ENCODE measurements at places on chromosomes 13 and 19.

DNA sequence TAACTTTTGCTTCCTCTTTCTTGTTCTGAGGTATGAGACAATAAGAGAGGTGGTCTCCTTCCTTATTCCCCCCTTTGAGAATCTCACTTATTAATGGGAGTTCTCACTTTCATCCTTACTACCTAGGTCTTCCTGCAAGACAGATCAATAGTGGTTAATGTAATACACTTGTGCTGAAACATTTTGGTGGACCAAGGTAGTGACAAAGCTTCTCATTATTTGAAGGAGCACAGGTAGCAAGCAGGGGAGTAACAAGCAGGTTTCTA, 17.9 kb downstream of the ZNF700 start:
- DNase-seq = no peak

GRCh38 chr19:5191091-5191490, 149.5 kb downstream of the PTPRS start:
- no peak for DNase-seq

DNA sequence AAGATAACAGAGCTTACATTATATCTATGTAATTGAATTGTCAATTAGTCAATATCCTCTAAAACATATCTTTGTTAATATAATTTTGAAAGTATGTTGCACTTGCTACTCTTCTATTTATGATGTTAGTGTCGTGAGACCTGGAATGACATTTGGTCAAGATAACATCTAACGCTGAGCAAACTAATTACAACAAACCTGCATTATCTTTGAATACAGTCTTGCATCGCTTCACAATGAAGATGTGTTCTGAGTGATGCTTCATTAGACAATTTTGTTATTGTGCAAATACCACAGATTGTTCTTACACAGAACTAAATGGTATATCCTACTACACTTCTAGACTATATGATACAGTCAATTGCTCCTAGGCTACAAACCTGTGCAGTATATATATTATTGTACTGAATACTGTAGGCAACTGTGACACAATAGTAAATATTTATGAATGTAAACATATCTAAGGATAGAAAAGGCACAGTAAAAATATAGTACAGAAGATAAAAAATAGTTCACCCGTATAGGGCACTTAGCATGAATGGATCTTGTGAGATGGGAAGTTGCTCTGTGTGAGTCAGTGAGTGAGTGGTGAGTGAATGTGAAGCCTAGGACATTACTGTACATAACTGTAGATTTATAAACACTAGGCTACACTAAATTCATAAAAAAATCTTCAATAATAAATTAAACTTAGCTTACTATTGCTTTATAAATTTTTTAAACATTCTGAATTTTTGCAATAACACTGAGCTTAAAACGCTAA, 1773.8 kb downstream of the PCDH9 start:
- no peak for DNase-seq

DNA sequence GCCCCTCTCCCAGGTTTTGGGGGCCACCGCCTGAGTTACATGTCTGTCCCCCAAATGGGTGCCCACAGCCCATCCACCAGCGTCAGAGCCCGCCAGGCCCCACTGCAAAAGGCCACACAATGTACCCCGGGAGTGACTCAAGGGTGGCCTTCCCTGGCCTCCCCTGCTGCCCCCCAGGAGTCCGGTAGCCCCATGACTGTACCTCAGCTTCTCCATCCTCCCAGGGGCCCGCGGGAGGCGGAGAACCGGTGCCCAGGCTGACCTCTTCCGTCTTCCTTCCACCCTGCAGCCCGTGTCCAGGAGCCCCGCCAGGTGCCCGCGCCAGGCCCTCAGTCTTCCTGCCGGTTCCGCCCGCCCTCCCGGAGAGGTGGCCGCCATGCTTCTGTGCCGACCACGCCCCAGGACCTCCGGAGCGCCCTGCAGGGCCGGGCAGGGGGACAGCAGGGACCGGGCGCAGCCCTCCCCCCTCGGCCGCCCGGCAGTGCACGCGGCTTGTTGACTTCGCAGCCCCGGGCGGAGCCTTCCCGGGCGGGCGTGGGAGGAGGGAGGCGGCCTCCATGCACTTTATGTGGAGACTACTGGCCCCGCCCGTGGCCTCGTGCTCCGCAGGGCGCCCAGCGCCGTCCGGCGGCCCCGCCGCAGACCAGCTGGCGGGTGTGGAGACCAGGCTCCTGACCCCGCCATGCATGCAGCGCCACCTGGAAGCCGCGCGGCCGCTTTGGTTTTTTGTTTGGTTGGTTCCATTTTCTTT, 10.3 kb downstream of the CBARP start:
- DNase-seq = no peak

GRCh38 chr13:30861163-30861562, 44.9 kb upstream of the MEDAG start:
- no peak for DNase-seq

DNA sequence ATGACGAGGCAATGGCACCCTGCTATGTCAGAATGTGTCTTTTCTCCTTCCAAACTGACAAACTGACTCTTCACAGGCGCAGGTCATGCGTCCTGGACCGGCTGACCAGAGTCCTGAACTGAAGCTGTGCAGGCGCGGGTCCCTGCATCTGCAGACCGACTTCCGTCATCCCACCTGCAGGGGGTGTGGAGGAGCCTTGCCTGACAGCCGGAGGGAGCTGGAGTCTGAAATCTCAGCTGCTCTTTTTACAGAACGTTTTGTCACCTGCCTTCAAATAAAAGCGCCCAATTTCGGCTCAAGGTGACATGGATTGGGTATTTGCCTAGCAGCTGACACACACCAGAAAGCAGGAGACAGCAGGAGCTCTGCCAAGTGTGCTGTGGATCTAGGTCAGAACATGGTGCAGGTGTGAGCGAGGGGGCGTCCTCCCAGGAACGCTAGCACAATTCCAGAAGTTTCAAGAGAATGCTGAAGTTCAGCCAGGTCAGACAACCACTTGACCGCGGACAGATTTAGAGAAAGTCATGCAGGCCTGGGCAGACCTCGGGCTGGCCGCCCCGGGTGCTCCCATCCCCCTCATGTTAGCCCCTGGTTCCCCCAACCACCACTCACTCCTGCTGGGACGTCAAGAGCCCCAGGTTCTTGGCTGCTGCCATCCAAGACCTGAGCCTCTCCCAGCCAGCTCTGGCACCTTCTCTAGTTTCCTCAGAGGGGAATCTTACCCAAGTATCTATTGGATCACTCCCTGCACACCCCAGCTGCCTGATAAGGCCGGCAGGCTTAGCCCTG, 32.8 kb downstream of the ELL start:
- no peak for DNase-seq

GRCh38 chr13:30339738-30340330, 32.5 kb upstream of the KATNAL1 start:
- DNase-seq = no peak

GRCh38 chr13:82947191-82947621, 935.1 kb downstream of the SLITRK1 start:
- no peak for DNase-seq

- DNase-seq = no peak
These were observed 75.4 kb downstream of the PEG3 start for GRCh38 chr19:56765137-56765536.

- no peak for DNase-seq
These were observed 16.6 kb upstream of the EPHX3 start for GRCh38 chr19:15248648-15249527.

DNA sequence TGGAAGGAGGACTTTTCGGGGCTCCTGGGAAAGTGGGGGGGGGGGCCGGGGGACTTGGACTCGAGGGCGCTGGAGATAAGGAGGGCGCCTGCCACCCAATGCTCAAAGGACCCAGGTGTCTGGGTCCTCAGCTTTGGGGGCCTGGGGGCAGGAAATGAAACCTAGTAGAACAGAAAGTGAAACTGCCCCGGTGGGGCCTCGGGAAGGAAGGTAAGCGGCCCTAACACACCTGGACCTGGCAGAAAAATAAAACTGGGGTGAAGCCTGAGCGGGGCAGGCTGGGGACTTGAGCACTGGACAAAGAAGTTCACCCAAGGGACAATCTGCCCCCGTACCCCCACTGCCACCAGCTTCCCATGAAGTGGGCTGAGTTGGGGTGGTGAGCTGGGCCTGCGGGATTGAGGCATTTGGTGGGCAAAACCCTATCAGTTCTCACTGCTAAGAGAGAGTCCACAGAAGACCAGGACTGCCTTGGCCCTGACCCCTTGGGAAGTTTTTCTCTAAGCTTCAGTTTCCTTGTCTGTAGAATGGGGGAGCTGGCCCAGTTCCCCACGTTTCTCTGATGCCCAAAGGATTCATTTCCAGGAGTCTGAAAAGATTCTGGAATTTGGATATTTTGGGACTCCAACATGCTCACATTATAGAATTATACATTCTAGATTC, 2.3 kb downstream of the PRKD2 start:
- DNase-seq = peak; percentile 30

- no peak for DNase-seq
These were observed 9.9 kb downstream of the NACC1 start for GRCh38 chr19:13127811-13128575.

DNA sequence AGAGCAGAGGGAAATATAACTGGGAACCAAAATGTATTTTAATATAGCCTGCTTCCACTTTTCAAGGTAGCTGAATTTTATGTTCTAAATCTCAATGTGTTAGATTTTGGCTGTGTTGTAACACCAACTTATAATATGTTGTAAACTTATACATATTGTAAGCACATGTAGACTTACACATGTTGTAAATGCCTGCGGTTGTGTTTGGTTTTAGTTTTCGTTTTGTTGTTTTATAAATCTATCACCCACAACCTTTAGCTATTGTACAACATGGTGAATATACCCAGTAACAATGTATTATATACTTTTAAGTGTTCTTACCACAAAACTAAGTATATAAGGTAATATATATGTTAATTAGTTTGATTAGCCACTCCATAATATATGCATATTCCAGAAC, 15.6 kb downstream of the KCTD4 start:
- DNase-seq = no peak

DNA sequence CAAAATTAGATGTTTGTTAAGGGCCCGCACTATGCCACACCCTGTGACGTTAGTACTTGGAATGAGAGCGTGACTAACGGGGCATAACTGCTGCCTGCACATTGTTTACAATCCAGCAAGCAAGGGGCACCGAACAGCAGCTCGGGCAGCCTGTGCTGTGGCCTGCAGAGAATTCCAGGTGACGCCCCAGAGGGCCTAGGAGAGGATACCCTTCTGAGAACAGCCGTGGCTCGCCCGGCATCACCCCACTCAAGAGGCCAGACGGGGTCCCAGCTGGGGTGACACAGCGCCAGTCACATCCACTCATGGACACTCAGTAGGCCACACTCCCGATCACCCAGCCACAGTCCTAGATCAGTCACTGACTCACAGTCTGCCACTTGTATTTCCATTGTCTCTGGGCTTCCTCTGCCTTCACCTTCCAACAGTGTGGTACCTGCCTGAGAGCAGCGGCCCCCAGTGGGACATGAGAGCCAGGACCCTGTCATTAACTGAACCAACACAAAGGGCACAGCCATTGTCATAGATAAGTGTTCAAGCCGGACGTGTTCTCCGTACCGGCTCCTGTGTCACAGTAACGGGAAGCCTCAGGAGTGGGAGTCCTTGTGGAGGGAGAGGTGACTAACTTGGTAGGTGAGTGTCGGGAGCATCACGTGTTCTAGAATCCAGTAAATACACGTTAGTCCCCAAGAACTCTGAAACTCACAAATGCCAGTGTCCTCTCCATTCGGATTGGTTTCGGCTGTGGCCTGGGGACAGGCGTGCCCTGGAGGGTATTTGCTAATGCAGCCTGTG, 7.5 kb downstream of the ZNF331 start:
- no peak for DNase-seq

GRCh38 chr13:94683409-94683808, 28.9 kb downstream of the SOX21 start:
- DNase-seq = no peak

DNA sequence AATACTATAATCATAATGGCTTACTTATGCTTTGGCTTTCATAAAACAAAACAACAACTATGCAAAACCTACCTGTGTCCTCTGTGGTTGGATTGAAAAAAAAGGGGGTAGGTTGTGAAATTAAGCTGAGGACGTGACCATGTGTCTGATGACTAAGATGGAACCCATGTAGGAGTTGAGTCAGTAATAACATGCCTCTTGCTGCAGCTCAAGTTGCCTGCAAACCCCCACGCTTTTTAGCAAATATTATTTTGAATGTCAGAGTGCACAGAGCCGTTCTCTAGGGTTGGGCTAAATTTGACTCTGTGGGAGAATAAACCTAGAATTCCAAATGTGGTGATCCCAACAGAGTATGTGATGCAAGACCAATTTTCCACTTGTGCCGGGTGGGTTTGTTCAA, 209.3 kb downstream of the KCNRG start:
- no peak for DNase-seq

GRCh38 chr13:113923376-113924063, 50.4 kb downstream of the C13orf46 start:
- no peak for DNase-seq

Measured in stimulated activated CD4-positive, alpha-beta T cell treated with anti-CD3 and anti-CD28 coated beads, Interleukin-15, amount 100 ng/mL, for 1 hour (primary cell).